Activated CD4-positive, alpha-beta T cell treated with anti-CD3 and anti-CD28 coated beads, Interleukin-2, amount 50 U/mL, for 24 hours (primary cell): ENCODE measurements at places on chromosomes 6 and 20.

- no peak for DNase-seq
Observed at GRCh38 chr6:138527411-138528088, 28.3 kb upstream of the NHSL1 start.

DNA sequence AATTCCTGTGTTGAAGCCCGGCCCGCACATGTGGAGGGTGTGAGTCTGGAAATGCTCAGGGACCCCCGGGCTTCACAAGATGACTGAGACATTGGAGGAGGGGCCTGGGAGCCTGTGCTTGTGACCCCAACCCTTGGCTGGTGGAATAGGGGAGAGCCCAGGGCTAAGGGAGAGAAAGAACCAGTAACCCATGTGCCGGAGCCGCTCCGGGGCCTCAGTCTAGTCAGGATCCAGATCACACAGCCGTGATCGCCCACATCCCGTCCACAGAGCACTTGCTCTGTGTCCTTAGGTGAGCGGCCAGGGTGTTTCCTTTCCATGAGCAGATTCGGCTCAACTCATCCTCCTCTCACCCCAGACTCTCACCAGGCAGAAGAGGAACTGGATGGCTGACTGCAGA is 152.3 kb upstream of the RPS6KA2 start:
- DNase-seq = no peak

GRCh38 chr6:160737934-160738333 is 35.9 kb downstream of the PLG start:
- no peak for DNase-seq

GRCh38 chr6:22526736-22527135 is 42.6 kb upstream of the HDGFL1 start:
- DNase-seq = no peak

- no peak for DNase-seq
Observed at GRCh38 chr6:167470101-167470835, 145.4 kb downstream of the TTLL2 start.

DNA sequence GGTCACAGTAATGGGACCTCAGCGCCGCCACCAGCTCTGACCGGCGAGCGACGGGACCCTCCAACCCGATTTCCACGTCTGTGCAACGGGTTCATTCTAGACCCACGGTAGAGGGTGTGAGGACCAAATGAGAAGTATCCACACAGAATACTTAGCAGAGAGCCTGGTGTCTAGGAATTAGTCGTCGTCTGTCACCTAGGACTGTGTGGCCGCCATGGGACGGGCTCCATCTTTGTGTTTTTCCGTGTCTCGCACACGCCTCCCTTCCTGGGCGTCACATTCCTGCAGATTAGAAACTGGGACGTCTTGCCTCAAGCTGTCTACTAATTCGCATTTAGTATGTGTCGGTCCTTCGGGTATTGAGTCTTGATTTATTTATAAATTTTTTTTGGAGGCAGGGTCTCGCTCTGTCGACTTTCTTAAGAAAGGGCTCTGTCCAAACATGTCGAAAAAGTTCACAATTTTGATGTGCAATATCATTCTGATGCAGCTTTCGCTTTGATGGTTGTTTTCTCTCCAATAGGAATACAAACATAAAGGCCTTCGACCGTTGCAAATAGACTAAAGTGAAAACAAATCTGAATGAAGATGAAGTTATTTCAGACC is 563 bp downstream of the MGME1 start:
- no peak for DNase-seq

DNA sequence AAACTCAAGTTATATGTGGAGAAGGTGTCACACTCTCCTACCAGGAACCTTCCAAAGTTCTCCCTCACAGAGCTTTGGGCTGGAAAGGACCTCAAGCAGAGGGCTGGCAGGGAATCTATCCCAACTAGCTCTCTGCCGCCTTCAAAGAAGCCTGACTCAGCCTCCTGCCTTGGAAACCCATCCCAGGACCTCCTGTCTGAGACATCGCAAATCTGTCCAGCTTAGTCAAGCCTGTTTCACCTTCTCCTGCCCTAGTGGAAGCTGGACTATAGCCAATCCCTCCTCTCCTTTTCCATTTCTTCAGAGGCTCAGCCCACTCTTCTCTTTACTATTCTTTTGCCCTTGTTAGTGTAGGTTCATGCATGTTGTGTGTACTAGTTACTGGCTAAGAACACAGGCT is 48.2 kb upstream of the FOXP4 start:
- DNase-seq = no peak

DNA sequence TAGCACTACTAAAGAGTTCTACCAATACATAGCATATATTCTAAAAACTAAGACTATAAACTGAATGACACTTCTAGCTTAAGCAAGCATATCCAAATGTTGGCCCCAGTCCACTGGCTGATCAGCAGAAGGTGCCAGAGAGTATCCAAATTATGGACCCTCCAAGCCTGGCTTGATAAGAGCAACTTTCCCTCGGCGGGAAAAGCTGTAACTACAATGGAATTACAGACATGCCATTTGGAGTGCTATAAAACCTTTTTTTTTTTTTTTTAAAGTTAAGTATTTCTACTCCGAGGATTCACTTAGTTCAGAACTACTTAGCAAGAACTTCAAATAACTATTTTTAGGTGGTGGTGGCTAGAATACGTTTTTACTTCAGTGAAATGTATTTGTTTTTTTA is 94.6 kb downstream of the EPB41L2 start:
- DNase-seq = no peak

DNA sequence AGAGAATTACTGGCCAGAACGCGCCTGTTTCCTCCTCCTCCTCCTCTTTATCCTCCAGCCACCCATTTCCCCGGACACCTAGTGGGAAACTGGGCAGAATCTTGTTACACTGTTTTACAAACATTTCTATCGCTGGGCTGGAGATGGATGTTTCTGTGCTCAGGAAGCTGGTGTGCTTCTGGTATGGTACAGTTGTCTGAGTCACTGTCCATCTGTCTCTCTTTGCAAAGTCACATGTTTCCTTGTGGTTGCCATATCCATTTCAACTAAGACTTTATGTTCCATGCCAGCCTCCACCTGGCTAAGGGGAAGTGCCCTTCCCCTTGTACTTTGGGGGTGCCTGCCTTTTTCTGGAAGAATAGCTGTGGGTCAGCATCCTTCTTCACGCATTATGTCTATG is 52.9 kb upstream of the SLC22A16 start:
- DNase-seq = no peak

- DNase-seq = no peak
Observed at GRCh38 chr6:99501762-99502161, 13.5 kb downstream of the USP45 start.

- no peak for DNase-seq
Observed at GRCh38 chr20:37821696-37822095, 81.2 kb upstream of the VSTM2L start.

- no peak for DNase-seq
Observed at GRCh38 chr20:46129955-46130481, 11.9 kb downstream of the CD40 start.

DNA sequence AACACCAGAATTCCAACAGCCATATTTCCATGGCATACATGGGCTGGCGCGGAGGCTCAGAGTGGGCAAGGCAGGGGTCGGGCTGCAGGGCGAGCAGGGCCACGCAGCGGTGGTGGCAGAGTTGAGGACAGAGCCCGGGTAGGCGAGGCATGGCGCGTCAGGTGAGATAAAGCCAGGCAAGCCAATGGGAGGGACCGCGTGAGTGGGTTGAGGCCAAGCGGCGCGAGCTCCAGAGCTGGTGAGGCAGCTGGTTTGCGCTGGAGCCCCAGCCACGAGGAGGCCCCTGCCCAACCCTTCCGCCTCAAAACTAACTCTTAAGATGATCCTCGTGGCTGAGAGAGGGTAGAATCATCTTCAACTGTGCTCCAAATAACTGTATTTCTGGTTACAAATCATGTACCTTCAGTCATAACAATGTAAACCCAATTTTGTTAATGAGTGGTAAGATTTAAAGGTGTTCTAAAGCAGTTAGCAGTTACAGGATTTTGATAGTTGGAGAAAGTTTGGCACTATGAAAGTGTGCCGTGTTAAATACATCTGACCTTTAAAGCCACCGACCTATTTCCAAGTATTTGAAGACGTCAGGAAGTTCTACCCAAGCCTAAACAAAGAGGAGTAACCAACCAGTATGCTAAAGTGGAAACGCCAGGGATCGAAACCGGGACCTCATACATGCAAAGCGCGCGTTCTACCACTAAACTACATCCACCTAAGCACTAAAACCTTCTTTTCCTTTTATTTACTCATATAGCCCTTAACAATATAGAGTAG is 107.9 kb downstream of the GPX5 start:
- no peak for DNase-seq

DNA sequence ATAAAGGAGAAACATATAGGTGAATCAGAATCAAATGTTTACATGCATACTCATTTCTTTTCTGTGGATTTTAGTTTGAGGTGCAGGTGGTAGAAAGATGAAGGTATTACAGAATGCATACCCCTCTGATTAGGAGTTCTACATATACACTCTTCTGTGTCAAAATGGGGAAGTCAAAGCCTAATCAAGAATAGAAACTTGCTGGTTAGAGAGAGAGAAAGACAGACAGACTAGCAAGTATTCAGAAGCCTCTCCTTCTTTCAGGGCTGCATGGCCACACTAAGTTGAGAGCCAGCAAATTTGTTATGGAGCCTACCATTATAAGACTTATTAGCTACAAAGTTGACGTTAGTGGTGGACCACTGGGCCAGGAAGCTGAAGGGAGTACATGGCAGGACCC is 358.3 kb upstream of the EYS start:
- DNase-seq = no peak
